ENCODE measurements at places on chromosomes 5 and 9.

DNA sequence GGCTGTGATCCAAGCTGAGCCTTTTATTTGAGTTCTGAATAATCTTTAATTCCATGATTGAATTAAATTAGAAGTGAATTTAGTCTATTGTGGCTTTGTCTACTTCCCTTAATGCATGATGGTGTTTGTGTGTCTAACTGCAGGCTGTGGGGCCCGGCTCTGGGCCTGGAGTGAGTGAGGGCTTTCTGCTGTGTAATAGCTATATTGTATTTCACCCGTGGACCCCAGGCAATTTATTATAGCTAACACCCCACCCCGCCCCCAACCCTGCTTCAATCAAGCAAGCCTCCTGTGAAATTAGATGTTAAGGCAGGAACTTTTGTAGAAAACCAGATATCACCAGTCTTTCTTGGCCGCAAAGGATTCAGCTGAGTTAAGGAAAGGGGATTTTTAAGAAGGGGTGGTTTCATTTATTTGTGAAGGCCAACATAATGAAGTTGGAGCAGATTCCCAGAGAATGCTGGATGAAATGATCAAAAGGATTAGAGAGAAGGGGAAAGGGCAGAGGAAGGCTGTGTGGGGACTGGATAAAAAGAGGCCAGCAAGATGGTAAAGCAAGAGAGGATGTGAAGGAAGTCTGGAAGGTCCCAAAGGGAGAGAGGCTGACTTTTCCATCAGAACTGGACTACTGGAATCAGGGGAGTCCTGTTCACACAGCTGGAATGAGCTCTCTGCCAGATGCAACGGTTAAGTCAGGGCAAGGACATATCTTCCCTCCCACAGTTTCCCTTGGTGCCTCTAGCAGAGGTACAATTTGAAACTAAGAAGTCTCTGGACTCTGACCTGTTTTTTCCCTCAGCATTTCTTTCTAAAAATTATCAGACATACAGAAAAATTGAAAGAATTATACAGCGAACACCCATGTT lies 125.3 kb upstream of the SAP30L start:
- DNase-seq: no peak

DNA sequence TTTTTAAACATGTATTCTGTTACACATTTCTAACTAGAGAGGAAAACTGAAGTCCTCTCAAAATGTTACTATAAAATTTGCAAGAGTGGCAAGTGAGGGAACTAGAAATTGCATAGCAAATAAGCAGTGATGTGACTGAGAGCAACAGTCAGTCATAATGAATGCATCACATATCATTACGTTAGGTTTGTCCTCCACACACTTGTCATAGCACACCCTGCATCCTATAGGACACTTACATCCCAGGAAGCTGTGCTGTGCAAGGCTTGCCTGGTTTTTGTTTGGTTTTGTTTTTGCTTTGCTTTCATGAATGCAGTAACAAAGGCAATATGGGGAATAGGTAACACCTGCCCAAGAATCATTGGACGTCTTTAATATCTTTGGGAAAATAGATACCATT lies 10.8 kb downstream of the NFIB start:
- no peak for DNase-seq

GRCh38 chr9:136361754-136362449 lies 1.6 kb downstream of the DNLZ start:
- no peak for DNase-seq

DNA sequence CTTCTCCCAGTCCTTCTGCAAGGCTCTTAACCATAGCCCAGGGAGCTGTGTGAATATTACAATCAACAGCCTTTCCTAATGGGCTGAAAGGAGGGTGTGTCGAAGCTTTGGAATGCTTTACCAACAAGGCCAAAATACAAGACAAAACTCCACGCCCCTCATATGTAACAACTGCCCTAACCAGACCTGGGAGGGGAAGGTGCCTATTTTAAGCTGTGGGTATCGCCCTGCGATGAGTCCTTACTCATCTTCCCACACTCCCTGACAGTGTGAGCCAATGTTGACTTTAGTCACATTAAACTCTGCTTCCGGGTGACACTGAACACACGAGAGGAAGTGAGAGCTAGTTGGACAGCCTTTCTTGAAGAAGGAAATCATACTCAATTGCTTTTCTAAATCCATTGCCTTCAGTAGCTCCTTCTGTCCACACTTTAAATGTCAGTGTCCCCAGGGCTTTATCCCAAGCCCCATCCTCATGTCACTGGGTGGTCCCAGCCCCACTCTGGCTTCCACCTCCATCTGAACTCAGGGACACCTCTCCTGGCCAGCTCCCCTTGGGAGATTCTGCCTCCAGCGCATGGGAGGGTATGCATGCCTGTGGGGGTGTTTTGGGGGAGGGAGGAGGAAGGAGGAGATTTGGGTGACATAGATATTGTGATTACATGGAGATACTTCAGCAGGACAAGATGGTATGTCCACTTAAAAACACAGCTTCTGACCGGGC lies 6.5 kb upstream of the TBC1D9B start:
- DNase-seq: no peak

- no peak for DNase-seq
Observed at GRCh38 chr9:18761742-18762300, 271.2 kb downstream of the SAXO1 start.

DNA sequence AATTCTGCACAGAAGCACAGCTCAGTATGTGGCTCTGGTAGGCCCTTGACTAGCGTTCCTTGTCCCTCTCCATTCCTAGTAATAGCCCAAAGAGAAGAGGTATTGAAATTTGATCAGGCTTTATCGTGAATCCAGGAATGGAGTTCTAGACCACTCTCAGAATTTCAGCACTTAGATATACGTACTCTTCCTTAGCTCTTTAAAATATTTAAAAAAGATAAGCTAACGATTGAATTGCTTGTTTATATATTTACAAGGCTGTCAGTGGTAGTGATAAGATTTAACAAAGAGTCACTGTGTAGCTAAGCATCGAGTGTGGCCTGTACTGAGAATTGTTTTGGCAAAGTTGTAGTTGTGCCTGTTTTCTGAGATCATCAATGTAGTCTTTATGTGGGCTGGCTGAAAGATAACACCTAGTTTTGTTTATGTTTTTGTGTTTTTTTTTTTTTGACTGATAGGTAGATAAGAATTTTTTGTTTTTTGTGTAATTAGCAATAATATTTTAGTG lies 2.5 kb downstream of the KIAA1958 start:
- DNase-seq: no peak

DNA sequence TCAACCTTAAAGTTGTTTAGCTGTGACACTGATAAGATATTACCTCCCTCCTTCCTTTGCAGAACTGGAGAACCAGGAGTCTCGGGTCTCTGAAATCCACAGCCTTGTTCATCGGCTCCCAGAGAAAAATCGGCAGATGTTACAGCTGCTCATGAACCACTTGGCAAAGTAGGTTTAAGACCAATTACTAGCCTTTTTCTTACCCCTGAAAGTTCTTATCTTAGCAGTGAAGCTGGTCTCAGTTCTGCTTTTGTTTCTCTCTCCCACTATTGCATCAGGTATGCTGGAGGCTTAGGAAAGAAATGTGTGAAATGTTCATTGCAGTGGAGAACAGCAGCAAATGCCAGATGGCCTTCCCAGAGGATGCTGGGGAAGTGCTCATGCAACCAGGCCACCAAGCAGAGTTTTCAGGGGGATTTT lies 287.4 kb downstream of the ARHGAP26 start:
- DNase-seq: no peak

DNA sequence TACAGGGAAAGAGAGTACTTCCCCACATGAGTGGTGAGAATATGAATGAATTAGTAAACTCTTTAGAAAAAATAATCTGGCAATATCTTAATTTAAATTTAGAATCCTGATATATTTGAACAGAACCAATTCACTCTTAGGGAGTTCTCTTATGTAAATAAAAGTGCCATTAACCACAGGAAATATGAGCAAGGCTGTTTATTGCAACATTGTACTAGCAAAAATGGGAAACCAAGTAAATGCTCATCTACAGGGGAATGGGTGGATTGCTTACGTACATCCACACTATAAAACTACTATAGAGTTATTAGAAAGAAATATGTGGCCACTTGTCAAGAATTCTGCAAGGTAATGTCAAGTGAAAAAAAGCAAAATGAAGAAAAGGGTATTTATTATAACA lies 274.5 kb downstream of the TLE1 start:
- no peak for DNase-seq

GRCh38 chr5:143059355-143059754 lies 289.2 kb downstream of the ARHGAP26 start:
- DNase-seq: no peak

- no peak for DNase-seq
Observed at GRCh38 chr5:174789596-174789995, 65.2 kb downstream of the MSX2 start.

- DNase-seq: no peak
Observed at GRCh38 chr5:172715931-172716682, 54.9 kb downstream of the DUSP1 start.

GRCh38 chr5:62275581-62275980 lies 30.4 kb upstream of the KIF2A start:
- no peak for DNase-seq

- no peak for DNase-seq
Observed at GRCh38 chr9:129613520-129614175, 7.3 kb downstream of the C9orf50 start.

- no peak for DNase-seq
Observed at GRCh38 chr5:104733063-104733669, 1170.6 kb upstream of the NUDT12 start.

DNA sequence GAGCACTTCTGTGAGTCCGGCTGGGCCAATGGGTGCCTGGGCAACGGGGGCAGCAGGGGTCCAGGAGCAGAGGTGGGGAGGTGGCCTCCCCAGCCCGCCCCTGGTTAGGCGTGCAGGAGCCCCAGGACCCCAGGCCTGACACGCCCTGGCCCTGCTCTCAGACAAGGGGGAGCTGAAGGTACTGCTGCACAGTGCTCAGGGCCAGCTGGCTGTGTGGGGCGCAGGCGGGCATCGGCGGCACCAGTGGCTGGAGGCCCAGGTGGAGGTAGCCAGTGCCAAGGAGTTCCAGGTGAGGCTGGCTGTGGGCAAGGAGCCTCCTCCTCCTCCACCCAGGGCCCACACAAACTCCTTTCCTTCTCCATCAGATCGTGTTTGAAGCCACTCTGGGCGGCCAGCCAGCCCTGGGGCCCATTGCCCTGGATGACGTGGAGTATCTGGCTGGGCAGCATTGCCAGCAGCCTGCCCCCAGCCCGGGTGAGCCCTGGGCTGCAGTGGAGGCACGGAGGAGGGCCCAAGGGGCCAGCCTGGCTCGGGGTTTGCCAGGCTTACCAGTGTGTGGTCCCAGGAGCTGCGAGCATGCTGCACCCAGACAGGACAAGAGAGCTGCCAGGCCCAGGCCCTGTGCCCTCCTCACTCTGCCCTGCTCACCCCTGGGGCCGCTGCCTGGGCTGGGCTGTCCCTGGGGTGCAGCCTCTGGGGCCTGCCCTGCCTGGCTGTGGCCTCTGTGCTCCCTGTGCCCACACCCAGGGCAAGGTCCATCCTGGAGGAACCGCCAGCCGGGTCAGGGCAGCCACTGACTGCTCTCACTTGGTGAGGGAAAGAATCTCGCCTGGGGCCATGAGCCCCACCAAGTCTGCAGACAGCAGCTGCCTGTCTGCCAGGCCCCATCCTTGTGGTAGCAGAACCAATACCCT lies 7.0 kb downstream of the MAMDC4 start:
- no peak for DNase-seq

DNA sequence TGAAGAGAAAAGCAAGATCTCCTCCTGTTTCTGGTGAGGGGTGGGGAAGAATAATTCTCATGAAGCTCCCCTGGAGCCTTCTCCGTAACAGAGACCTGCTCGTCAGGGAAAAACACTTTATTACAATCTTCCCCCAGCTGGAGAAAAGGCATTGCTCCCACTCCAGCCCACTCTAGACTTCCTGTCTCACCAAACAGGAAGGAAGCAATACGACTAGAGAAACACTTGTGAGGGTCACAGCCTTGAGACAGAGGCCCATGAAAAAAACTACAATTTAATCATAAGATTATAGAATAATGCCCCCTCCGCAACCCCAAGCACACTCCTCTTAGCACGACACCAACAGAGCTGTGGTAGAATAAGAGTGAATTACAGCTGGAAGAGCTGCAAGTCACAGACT lies 197.2 kb upstream of the S1PR3 start:
- DNase-seq: no peak

- no peak for DNase-seq
Observed at GRCh38 chr5:101045689-101046088, 142.6 kb upstream of the ST8SIA4 start.

DNA sequence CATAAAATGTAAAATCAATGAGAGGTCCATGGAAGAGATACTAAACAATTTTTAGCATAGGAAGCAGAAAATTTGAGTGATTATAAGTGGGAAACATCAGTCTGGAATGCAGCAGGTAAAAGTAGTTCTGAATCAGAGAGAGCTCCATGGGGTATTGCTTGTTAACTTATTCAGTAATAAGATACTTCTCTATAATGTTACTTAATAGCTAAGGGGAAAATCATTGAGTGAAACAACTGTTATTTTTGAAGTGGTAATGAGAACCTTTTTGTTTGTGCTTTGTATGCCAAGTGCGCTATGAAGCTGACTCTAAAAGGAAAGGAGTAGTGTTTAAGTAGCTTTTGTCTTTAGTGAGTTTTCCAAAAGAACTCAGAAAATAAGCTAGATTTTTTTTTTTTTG lies 95.2 kb downstream of the ERBIN start:
- no peak for DNase-seq

- no peak for DNase-seq
Observed at GRCh38 chr9:106307670-106308069, 555.3 kb upstream of the ZNF462 start.

DNA sequence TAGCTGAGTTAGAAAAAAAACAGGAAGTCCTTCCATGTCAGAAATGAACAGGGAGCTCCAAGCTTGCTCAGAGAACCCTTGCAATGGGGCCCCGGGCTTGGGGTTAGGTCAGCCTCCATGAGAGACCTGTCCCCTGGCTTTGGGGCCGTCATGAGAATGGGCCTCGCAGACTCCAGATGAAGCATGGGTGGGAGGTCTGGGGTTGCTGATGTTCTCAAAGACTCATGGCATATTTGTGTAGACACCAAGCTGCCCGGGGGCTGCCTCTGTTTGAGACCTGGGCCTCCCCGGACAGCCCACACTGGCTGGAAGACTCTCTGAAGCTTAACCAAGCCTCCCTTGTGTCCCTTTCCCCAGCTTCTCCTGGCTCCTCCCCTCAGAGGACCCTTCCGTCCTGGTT lies 186.3 kb downstream of the IRX2 start:
- DNase-seq: no peak

DNA sequence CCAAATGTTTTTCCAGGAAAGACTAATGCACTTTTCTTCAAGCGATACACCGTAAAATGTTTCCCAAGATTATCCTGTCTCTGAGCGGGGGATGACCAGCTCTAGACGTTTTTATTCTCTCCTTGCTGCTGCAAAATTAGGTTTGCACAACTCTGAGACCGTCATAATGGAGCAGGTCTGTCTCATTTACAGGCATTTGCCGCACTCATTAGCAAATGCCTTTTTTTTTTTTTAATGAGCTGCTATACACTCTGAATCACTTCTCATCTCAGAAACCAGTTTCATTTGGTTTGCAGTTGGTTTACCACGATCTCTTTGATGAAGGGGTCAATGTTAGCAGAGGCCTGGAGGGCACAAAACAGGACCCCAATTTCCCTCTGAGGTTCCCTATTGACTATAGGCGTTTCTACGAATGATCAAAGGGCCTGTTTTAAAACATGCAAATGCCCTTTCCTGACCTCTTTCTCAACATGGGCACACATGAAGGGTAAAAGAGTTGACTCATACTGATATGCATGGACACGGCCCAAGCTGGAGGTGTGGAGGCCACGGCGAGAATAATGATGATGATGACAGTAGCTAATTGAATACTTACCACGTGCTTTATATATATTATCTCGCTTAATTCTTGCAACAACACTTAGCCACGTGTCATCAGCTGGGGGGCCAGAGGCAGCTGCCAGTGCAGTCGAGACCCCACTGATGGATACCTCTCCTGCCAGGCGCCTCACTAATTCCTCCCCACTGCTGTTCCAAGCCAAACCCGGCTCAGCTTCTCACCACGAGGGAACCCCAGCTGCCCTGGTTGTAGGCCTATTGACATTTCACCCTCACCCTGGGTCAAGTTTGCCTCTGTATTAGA lies 89.9 kb upstream of the PTCH1 start:
- no peak for DNase-seq

All from activated T-cell treated with anti-CD3 and anti-CD28 coated beads for 24 hours (primary cell).